ENCODE measurements at places on chromosomes 1 and 21.

GRCh38 chr1:12019858-12020509 is 686 bp downstream of the MIIP start:
- DNase-seq = no peak

DNA sequence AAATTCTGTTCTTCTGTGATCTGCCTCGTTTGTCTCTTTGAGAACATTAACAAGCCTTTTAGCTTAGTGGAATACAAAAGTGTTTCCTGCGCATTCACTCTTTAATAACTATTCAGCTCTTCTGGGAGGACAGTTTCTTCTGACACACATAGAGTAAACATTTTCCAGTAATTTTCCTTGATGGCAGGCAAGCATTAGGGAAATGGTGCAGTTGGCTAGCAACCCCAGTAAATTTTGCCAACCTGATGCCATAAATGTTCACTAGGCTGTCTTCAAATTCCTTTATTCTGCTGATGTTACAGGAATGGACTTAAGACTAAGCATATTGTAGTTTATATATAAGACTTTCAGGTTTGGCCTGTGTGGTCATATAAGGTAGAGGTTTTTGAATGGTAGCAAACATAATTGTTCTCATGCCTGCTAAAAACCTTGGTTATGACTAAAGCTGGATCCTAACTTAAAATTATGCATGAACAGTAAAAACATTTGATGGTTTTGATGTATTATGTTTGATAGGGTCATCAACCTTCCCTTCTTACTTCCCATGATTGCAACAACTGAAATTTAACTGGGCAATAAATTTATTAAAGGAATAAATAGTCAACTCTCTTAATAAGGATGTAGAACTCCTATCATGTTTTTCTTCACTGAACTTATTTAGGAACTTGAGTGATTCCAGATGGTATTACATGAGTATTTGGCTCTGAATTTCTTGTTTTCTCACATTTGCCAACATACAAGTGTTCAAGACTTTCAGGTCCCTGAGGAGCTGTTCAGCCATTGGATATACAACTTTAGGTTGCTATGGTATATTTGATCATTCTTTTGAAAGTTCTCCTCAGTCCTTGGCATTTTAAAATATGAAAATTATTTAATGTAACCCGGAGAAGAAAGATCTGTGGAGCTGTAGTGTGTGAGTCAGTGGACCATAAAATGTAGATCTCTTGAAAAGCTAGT is 223.4 kb downstream of the FMN2 start:
- DNase-seq = peak; percentile 23

DNA sequence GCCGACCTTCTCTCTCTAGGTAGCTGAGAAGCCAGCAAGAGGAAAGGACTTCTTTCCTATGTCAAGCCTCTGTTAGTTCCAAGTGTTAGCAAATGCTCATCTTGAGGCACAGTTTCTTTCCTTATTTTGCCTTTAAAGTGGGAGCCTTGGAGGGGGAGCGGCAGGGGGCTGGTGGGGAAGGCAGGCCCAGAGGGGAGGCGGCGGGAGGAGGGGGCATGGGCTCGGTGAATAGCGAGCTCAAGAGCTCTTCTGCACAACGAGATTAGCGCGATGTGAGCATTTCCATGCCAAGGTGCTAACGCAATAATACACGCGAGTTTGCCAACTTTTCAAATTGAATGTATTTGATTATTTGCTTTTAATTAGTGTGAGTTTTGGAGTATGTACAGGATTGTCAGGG is 372.6 kb downstream of the RPS6KC1 start:
- DNase-seq = peak; percentile 34

GRCh38 chr21:35457097-35457804 is 408.1 kb upstream of the RUNX1 start:
- no peak for DNase-seq

DNA sequence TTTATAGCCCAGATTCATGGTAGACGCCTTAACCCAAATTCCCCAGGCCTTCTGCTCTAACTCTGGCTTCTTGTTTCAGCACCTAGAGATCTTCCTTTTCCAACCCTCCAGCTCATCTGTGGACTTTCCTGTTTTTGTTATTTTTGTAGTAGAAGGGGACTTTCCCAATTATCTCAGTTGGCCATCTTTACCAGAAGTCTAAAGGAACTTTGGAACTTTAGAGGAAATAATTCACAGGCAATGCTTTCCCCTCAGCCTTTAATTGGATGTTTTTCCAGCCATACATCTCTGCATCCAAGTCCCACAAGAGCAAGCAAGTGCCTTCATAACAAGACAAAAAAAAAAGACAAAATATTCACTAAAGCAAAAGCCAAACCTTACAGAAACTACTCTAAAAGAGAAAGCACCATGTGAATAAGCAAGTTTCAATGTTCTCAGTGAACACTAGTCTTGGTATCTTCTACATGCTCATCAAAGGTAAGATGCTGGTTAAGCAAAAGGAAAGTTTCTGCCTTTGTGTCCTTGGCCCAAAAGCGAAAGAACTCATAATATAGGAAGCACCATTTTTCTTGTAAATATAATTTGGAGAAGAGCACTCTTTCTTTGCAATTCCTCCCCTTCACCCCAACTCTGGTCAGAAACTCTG is 377.3 kb downstream of the SETD4 start:
- no peak for DNase-seq

DNA sequence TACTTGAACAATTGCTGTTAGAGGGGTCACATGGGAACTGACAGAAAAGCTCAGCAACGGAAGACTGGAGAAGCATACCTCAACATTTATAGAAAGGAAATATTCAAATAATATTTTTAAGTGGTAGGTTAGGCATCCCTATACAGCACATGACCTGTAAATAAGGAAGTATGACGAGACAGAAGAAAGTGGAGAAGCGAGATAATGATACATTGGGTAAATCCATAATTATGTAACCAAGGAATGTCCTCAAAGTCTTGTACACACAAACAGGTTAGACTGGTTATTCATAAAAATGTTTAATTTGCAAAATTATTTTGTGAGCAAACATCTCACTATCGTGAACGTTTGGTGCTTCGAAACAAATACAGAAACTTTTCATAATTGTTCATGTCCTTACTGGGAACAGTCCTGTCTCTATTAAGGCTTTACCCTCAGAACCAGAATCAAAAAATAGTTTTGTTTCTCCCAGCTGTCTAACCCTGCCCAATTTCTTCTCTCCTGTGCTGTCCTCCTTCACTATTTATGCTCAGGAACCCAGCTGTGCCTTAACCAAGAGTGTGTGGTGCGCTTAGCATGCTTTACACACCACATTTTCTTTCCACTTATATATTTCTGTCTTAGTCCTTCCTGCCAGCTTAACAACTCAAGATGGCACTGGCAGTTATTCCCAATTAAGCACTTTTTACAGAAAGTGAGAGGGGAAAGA is 10.2 kb downstream of the KMO start:
- no peak for DNase-seq

DNA sequence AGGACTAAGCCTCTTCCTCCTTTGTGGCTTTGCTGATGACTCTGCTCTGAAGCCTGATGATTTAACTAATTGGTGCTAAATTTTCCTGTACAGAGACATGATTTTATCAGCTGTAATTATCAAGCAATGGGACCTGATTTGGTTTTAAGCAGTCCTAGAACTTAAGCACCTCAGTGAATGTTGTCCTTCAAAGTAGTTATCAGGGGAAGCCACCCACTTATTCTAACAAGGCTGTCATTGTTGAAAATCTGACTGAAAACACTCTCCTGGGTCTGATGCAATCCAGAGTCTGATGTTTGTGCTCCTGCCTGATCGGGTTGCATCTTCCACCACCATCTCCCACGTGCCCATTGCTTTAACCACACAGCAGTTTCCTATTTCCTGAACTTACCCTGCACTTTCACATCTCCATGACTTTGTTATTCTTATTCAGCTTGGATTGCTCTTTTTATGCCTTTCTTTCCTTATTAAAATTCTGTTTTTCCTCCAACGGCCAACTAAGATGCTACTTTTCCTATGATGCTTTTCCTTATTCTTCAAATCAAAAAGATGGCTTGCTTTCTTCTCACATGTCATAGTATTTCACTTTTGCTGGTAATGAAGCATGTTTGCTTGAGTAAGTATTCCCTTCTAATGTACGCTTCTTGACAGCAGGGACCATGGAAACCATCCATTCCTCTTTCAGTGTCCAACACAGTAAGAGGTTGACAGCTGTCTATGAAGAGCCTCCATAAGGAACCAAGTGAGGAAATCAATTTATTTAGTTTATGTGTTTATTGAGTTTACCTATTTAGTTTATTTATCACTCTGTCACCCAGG is 55.0 kb downstream of the S1PR1 start:
- DNase-seq = no peak

- DNase-seq = no peak
Measured at GRCh38 chr1:176545034-176545639, 82.2 kb downstream of the PAPPA2 start.

DNA sequence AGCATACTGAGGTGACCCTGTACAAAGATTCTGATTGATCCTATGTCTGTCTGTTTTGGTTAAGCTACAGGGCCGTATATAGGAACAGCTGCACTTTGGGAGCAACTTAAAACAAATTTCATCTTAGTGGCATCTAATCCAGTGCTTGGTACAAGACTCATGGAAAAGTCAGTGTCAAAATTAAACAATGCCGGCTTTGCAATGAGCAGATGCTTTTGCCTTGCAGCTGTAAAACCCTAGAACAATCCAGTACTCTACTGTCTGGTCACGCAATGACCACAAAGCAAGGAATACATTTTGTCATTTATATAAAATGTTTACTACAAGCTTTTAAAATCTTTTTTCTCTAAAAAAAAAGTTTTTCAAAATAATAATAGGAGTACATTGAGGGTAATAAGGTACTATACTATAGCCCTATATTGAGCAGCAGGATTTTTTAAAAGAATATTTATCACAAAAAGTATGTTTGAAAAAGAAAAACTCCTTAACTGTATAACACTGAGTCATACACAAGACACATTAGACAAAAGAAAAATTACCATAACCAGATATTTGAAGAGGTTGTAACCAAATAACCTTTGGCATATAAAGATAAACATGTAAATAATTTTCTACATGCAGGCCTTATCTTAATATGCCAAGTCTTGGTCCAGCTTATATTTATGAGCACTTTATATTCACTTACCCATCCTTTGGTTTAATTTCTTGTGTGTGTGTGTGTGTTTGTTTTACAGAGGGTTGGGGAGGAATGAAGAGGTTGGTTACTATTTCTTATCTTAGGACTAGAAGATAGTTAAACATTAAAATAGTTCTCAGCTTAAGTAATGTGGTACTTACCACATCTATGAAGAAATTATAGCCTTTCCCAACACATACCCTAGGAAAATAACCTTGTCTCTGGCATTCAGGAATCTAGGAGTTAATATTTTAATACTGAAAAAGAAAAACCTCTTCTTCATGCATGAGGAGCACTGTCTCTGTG is 262.3 kb downstream of the FAF1 start:
- DNase-seq = no peak

GRCh38 chr21:45131537-45131999 is 57.2 kb downstream of the ADARB1 start:
- DNase-seq = no peak

DNA sequence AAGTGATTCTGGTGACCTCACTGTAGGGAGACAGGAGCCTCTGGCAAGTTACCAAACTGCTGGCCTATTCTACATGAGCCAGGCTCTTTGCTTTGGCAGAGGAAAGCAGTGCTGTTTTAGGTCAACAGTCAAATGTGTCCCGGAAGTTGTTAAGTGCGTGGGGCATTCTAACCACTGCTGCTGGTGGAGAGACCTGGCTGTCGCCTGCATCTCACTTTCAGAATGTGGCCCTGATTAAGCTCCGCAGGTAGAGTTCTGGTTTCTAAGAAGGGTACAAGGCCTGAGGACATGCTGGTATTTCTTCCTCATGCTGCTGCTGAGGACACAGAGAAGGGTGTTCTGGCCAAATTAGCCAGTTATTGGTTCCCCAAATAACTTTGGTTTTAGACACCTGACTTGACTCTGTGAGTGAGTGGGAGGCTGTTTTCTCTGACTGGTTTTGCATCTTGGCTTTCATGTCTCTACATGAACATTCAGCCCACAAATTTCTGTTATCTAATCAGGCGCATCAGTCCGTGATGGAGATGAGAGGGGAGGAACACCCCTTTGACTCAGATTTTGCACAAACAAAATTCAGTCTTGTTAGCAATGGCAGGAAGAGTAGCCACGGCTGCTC is 120.8 kb downstream of the LMO4 start:
- peak; percentile 89 for DNase-seq

- no peak for DNase-seq
Measured at GRCh38 chr1:211874521-211875347, 44.2 kb upstream of the LPGAT1 start.

GRCh38 chr1:200338451-200338850 is 71.4 kb downstream of the ZNF281 start:
- DNase-seq = no peak

DNA sequence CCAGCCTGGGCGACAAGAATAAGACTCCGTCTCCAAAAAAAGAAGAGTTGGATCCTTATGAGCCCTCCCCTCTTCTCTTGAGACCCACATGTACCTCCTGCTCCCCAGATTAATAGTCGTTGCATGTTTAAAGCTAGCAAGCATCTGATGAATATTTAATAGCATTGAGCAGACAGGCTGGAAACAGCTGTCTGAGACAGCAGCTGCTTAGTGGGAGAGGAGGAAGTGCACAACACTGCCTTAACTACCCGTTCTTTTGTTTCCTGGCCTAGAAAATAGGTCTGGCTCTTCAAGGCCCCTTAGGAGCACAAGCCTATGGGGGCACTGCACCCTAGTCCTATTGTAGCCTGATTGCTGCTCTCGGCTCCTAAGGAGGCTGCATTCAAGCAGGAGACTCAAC is 17.3 kb upstream of the TMEM39B start:
- DNase-seq = no peak

- no peak for DNase-seq
Measured at GRCh38 chr1:91450260-91450659, 45.6 kb upstream of the HFM1 start.

DNA sequence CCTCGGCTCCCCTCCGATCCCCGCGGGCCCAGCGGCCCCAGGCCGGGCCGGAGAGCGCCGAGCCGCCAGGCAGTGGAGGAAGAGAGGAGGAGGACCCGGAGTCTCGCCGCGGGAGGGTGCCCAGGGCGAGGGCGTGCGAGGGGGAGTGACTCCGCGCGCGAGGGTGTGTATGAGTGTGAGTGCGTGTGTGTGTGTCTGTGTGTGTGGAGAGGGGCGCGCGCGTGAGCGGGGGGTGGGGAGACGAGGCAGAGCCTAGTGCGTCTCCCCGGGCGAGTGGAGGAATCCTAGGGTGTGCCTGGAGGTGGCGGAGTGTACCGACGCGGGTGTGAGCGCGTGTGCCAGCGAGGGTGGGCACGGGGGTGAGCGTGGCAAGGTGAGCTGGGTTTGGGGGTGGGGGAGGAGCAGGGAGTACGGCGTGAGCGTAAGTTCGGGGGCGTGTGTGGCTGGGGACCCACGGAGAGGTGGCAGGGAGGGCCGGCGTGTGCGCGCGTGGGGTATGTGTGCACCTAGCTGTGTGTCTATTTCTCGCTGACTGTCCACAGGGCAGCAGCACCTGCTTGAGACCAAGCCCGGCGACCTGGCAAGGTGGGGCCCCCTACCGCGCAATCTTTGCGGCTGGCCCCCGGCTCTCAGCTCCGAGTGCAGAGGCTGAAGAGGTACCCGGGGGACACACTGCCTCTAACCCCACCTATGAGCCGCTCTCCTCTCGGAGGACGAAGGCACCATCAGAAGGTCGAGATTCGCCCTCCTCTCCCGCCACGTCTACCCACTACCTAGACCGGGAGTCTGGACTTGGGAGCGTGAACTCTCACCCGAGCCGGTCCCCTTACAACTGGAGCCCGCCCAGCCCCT is 784 bp upstream of the KCND3 start:
- no peak for DNase-seq

GRCh38 chr1:236590553-236591150 is 13.7 kb downstream of the HEATR1 start:
- no peak for DNase-seq

GRCh38 chr1:18882486-18882885 is 19.9 kb downstream of the ALDH4A1 start:
- no peak for DNase-seq

GRCh38 chr1:90781534-90781933 is 64.4 kb upstream of the BARHL2 start:
- no peak for DNase-seq
